ENCODE measurements at places on chromosomes 3 and 15. TPM values are rescaled to one million over a fixed set of nuclear protein-coding genes. Genes with fewer than 3 reads are reported as not detected.

KLF13 gene
- 15.1 TPM for polyA plus RNA-seq

RTP3 gene
- polyA plus RNA-seq = not detected

EHD4 gene
- 47.4 TPM for polyA plus RNA-seq

BFSP2 gene
- not detected for polyA plus RNA-seq

LRRC2 gene
- 0.71 TPM for polyA plus RNA-seq
